ENCODE measurements at places on chromosomes 6 and 20. TPM values are rescaled to one million over a fixed set of nuclear protein-coding genes. Genes with fewer than 3 reads are reported as not detected.

Gene RARS2
- total RNA-seq: 43.1 TPM

- DNase-seq: no peak
These were observed 14.3 kb upstream of the MAP1LC3A start for GRCh38 chr20:34544109-34544796.

DNA sequence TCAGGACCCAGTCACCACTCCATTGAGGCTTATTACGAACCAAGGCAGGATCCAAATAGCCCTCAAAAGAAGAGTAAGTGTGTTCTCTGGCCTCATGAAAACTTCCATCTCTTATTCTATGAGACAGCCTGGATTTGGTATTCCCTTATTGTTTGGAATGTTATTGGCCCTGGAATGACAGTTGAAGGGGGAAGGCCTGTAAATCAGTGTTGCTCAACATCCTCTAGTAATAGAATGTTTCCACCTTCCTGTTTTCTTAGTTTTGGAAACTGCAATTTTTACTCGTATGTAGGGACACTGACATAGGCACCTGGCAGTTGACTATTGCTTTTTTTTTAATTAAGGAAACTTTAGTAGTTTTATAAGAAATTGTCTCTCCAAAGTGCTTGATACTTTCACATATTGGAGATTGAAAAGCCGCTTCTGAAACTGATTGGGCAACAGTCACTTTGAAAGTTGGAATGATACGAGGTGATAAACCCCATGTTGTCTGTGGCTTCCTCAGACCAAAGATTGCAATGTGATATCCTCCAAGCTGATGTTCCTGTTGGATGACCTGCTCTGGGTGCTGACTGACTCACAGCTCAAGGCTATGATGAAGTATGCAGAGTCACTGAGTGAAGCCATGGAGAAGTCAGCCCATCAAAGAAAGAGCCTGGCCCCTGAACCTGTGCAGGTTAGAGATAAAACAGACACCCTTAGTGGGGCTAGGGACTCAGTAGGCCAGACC lies 43.1 kb downstream of the BLTP3A start:
- no peak for DNase-seq

DNA sequence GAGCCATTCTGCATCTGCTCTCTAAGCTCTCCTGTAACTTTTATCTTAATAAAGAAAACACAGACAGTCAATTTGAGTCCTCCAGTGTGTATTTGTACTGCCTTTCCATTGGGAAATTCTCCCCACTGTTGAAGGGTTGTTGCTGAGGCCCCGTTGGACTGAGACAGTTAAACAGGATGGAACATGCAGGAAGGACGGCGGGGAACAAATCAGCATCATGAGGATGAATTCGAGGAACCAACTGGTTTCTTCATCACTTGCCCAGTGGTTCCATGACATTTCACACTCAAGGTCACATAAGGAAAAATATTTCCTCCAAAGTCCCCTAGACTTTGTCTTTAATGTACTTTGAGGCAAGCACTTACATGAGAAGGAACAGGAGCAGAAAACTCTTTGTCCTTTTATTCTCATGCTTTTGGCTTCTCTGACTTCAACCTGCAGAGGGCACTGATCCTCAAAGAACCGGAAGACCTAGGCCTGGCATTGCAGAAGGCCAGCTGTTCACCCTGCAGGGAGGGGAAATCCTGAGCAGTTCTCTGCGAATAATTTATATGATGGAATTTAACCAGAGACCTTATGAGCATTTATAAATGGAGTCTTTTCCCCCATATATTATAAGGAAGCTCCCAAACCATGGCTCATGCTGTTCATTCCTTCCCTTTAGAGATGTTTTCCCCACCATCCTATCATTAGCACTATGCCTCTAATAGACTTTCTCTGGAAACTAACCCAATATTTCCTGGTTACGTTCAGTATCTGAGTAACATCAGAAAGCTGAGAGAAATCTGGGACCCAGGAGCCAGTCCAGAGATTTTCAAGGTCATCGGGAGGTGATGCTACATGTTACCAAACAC lies 55.2 kb upstream of the ADGRF1 start:
- DNase-seq: peak; percentile 91

Gene PPIL6
- 15.1 TPM for total RNA-seq

- no peak for DNase-seq
These were observed 36.2 kb upstream of the THEMIS start for GRCh38 chr6:127937102-127937501.

DNA sequence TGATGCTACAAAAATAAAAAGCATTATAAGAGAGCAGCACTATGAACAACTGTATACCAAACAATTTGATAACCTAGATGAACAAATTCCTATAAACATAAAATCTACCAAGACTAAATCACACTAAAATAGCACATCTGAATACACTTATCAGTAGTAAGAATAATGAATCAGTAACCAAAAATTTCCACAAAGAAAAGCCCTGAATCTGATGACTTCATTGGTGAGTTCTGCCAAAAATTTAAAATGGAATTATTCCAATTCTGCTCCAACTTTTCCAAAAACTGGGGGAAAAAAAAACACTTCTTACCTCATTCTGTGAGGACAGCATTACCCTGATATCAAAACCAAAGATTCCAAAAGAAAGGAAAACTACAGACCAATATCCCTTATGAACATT lies 206.2 kb downstream of the WDR27 start:
- no peak for DNase-seq

Gene TFAP2C
- 0.50 TPM for total RNA-seq

- no peak for DNase-seq
These were observed 16.9 kb downstream of the UCKL1 start for GRCh38 chr20:63939061-63939935.

GRCh38 chr6:134238006-134238405 lies 79.9 kb downstream of the SGK1 start:
- DNase-seq: no peak

Gene RIPOR3
- total RNA-seq: 4.7 TPM

Gene SLC17A3
- total RNA-seq: not detected

Gene ANKEF1
- total RNA-seq: 3.9 TPM

GRCh38 chr6:119034827-119035458 lies 43.5 kb downstream of the FAM184A start:
- no peak for DNase-seq

GRCh38 chr20:35003211-35004031 lies 47.8 kb downstream of the MYH7B start:
- DNase-seq: no peak

DNA sequence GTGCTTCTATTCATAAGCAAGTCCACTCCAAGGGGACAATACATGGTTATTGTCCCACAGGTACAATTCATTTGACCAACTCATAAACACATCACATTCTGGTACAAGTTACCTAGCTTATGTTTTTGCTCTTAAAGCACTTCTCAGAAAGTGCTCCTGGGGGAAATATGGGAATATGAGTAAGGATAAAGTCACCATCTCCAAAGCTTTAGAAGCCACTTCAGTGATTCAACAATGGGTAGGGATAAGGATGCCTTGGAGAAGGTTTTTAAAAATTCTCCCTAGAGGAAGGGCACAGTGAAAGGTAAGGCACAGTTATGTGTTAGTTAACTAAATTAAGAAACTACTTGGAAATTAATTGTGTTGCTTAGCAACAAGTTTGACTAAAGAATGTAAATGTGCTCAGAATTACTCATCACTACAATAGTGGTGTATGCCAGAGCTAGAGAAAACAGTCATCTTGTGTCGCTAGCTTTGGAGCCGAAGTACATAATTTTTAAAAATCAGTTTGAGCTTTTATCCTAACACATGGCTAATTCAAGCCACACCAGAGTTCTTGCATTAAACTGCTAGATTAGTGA lies 39.5 kb upstream of the LAMP5 start:
- DNase-seq: no peak

DNA sequence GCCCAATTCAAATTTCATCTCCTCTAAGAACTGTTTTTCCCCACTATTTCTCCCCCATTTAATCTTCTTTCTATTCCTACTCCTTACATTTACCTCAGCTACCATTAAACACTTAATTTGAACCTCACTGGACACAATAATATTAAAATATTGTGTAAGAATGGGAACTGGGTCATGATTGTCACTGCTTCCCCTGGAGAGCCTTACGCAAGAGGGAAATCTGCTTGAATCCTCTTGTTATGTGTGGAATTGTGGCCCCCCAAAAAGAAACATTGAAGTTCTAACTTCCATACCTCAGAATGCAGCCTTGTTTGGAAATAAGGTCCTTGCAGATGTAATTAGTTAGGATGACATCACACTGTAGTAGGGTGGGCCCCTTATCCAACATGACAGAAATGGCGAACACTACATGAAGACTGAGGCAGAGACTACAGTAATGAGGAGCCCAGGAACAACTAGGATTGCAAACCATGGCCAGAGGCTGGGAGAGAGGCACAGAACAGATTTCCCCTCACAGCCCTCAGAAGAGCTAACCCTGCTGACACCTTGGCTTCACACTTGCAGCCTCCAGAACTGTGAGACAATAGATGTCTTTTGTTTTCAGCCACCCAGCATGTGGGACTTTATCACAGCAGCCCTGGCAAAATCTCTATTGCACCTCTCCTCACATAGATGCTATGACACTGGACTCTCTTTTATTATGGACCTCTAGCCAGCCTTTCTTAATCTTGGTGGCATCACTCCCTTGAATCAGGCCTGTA lies 29.9 kb downstream of the HIVEP2 start:
- no peak for DNase-seq

GRCh38 chr6:36068586-36068985 lies 41.0 kb downstream of the MAPK14 start:
- no peak for DNase-seq

Gene CCDC170
- 13.1 TPM for total RNA-seq

DNA sequence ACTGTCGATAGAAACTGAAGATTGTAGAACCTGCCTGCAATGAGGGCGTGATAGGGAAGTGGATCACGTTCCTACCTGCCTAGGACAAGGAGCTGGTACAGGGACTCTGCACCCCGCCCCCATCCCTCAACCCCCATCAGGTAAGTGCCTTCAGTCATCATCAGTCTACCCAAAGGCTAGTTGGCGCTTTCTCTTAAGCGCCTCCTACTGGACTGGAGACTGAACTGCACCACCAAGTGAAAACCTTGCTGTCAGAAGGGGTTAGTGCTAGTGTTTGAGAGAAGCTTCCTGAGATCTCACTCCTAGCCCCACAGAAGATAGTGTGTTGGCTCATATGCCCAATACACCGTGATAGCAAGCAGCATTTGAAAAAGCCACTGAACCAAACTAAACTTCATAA lies 706.5 kb upstream of the MAN1A1 start:
- DNase-seq: no peak

- DNase-seq: no peak
These were observed 84.6 kb downstream of the TRDN start for GRCh38 chr6:123551939-123552707.

Gene C2
- total RNA-seq: 8.4 TPM

GRCh38 chr6:54053881-54054391 lies 57.3 kb upstream of the MLIP start:
- DNase-seq: peak; percentile 35

GRCh38 chr20:58436868-58437645 lies 48.0 kb downstream of the VAPB start:
- DNase-seq: no peak

GRCh38 chr6:25250878-25251277 lies 28.3 kb upstream of the CARMIL1 start:
- no peak for DNase-seq

Gene GUCA1A
- 1.9 TPM for total RNA-seq

Gene ULBP1
- total RNA-seq: 0.17 TPM

GRCh38 chr6:45388328-45388727 lies 10.6 kb upstream of the SUPT3H start:
- DNase-seq: no peak

DNA sequence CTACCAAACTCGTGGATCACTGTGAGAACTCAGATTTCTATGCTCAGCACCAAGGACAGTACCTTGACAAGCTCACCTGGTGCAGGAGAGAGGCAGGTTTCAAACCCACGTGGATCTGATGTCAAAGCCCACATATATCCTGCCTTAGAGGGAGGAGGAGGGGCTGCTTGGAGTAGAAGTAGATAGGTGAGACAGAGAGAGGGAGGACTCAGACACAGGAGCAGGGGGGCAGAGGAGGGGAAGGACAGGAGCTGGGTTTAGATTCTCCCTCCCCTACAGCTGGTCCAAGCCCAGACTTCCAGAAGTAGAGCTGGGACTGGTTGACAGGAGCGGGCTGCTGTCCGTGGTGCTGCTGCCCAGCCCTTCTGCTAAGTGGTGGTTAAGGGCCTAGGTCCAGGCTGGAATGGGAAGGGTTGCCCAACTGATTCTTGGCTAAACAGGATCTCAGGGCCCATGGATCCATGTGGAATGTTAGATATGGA lies 77.5 kb downstream of the CDH22 start:
- no peak for DNase-seq

DNA sequence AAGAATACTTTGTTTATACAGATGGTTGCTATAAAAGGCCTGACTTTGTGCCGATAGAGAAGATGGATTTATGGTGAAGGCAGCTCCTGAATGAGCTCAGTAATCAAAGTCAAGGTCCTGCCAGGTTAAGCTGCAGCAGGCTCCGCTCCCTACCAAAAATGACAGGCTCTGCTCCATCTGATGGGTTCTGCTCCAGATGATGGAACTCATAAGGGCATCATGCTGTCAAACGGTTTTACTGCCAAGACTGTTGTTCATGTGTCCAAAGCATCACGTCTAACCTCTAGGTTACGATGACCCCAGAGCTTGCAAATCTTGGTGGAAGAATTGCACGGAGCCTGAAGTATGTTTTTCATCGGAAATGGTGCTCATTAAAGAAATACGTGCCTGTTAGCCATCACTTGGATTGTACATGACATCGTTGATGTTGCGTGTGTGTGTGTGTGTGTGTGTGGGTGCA lies 19.2 kb upstream of the PTGIS start:
- DNase-seq: no peak

- DNase-seq: no peak
These were observed 17.1 kb upstream of the CALHM6 start for GRCh38 chr6:116444092-116444491.

DNA sequence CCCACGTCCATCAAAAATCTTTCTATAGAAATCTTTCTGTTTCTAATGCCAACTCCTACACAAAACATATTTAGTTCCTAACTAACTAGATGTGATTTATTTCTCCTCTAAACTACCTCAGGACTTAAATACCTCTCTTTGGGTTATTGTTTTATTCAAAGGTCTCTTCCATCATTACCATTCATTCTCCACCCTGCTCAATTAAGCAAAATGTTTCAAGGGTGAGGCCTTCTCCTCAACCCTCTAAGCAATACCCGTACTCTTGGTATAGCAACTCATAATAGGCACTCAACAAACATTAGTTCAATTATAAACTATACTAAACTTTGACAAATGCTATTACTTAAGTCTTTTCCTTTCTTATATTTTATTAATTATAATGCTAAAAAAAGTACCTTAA lies 111.4 kb downstream of the RNGTT start:
- no peak for DNase-seq

Gene TRIM31
- total RNA-seq: not detected

Gene IL20RA
- 0.99 TPM for total RNA-seq

DNA sequence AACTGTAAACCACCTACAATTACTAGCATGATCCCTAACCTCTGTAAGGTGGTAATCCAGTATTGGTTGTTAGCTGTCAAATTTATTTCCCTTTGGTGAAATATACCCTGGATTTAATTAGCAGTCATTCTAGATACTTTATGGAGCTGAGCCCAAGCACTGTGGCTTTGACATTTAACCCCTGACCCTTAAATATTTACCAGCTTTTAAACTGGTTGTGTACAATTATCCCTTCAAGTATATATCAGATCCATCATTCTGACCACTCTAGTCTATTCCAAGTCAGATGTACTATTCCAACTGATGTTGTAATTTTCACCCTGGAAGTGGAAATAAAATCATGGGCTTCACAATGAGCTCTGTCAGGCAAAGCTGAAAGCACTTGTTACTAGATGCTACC lies 229.6 kb downstream of the FOXC1 start:
- DNase-seq: no peak

Data from spinal cord (tissue), 10 donors.